ENCODE measurements at places on chromosomes 12 and 14.
A peak's percentile ranks its signal among the peaks of the same experiment; 100 is the strongest.

GRCh38 chr14:87152693-87153092, 840.3 kb downstream of the GALC start:
- no peak for DNase-seq

DNA sequence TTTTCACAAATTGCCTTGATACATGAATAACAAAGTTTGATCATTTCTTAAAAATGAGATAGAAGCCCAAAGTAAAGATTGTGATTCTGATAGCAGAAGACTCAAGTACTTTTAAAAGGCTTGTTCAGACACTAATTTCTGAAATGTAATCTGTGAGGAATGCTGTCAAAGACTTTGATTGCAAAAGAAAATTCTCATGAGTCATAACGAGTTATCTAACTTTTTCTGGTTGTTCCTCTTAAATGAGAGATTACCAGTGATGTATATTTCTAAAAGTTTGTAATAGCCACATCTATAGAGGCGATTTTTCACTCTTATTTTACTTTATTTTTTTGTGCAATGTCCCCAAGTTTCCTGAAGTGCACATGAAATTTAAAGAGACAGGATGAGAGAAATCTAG, 7.0 kb downstream of the PYGL start:
- DNase-seq = peak; percentile 84

DNA sequence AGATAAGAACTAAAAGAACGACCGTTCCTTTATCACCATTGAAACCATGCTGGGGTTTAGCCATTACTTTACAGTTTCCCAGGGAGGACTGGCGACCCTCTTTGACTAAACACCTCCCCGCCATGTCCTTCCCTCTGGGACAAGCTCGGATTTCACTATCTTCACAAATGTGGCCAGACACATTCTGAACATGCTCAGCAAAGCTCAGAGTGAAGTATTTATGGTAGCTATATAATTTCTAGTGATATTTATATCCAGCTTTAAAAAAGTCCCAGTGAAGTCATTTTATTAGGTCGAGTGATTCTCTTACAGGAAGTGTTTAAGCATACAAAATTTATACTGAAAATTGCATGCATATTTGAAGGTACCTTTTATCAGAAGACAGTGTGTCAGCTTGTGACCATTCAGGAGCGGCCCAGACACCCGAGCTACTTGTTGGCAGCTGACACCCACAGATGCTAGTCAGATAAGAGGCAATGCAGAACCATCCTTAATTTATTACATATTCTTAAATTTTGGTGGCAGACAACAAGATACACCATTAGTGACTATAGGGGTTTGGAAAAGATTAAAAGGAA, 36.8 kb downstream of the NIN start:
- no peak for DNase-seq

DNA sequence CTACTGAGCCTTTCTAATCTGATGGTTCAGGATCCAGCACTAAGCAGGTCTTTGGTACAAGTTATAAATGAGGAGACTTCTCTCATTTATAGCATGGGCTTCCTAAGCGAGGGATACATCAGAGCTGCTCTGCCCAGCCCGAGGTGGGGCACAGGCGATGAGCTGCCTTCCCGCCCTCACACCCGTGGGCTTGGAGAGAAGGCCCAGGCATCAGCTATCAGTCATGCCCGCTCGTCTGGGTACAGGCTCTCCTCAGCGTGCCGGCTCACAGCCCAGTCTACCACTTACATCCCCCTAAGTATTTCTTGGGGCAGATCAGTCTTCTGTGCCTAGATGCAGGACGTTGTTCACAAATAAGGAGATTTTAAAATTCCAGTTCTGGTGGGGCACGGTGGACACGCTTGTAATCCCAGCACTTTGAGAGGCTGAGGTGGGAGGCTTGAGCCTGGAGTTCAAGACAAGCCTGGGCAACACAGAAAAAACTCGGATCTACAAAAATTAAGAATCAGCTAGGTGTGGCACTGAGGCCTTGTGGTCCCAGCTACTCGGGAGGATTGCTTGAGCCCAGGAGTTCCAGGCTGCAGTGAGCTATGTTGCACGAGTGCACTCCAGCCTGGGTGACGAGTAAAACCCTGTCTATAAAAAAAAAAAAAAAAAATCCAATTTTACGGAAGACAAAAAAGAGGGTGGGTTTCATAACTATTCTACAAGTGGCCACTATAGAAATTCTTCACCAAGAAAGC, 57.0 kb downstream of the CCDC88C start:
- DNase-seq = no peak

- no peak for DNase-seq
Observed at GRCh38 chr12:93668919-93669418, 8.2 kb upstream of the CRADD start.

- DNase-seq = no peak
Observed at GRCh38 chr12:77606348-77606747, 224.3 kb upstream of the NAV3 start.

- peak; percentile 24 for DNase-seq
Observed at GRCh38 chr12:62466018-62466593, 520 bp upstream of the MON2 start.

DNA sequence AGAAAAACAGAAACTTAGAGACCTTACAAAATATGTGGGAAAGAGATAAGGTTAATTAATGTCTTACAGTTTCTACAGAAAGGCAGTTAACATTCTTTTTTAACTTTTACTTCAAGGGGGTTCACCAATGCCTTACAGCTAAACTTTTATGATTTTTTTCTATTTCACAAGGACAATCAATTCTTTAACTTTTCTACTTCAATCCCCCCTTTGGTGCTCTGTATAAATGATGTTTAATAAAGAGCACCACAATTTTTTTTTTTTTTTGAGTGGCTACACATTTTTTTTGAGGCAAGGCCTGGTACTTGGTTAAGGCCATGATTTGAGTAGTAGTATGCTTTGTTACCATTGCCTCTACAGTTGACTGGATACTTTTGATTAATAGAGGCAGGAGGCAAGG, 279.6 kb downstream of the PRKD1 start:
- DNase-seq = peak; percentile 41

GRCh38 chr14:81392976-81393643, 7.0 kb downstream of the STON2 start:
- DNase-seq = no peak

DNA sequence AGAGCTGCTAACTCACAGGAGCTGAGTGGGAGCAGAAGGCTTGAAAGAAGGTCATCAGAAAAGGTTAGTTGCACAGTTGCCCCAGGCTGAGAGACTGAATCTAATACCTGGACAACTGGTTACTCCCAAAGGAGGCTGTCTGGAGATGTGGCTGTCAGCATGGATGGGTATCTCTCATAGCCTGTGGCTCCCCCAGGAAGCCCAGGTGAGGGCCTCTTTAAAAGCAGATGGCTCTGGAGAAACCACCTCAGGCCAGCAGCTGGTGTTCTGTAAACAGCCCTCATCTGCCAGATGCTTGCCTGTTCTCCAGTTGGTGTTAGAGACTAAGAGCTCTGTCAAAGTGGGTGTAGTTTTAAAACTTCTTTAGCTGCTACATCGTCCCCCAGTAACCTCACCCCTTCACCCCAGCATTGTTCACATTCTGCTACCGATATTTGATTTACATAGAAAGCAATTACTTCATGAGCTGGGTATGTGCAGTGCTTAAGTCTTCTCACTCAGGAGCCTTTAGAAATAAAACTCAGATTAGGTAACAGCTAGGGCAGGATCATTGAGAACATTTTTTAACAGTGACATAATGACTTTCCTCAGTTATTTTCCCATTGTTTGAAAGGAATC, 25.8 kb downstream of the DACT1 start:
- DNase-seq = peak; percentile 89

GRCh38 chr14:81990312-81990761, 456.7 kb upstream of the SEL1L start:
- peak; percentile 35 for DNase-seq

GRCh38 chr12:53567961-53568808, 58.0 kb downstream of the ATF7 start:
- peak; percentile 60 for DNase-seq

DNA sequence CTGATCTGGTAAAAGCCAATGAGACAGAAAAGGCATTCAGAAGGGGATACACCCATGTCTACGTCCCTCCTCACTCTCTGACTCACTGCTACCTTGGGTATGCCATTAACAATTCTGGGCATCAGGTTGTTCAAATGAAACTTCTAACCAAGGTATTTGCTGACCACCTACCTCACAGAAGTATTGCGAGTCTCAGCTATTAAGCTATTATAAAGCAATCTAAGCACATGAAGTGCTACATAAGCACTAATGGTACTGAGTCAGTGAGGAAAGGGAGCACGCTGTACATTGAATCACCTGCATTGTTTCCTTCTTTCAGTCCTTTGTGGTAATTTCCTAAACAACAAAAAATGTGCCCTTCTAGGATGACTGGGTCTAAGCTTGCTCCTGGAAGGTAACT, 62.8 kb upstream of the CCDC91 start:
- no peak for DNase-seq

DNA sequence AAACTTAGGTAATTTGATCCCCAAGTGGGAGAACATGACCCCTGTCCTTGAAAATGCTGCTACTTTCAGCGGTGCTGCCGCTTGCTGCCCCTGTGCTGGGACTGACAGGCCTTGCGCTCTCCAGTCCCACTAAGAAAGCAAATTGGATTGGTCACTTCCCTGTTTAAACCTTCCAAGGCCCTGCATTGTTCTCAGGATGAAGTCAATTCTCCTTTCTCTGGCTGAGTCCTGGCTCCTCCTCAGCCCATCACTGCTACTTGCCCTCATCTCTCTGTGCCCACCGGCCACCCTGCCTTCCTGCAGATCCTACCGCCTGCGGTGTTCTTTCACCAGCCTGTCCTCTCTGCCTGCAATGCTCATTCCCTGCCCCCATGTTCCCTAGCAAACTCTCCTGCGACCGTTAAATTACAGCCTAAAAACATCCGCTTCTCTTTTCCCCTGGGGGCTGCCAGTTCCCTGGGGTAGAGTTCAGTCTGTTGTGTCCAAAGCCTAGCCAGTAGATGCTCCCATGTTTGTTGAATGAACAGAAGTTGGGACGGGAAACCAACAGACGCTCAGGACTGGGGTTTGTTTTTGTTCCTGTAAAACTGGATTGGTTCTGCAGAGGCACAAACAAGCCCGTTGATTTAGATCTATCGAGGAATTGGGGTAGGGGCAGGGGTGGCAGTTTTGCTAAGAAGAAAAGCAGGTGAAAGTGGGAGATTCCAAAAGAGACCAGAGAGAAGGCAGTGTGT, 127.3 kb upstream of the HIF1A start:
- no peak for DNase-seq

Data from amniotic epithelial cell (primary cell).